ENCODE measurements at places on chromosomes 4 and X. TPM values are rescaled to one million over a fixed set of nuclear protein-coding genes. Genes with fewer than 3 reads are reported as not detected.

The SPARCL1 gene
- 0.51 TPM for polyA plus RNA-seq

GRCh38 chr4:96056346-96056934 is 216.5 kb downstream of the PDHA2 start:
- no peak for DNase-seq

GRCh38 chr4:15714646-15715435 is 12.0 kb downstream of the BST1 start:
- no peak for DNase-seq

The REELD1 gene
- polyA plus RNA-seq, result 0.03 TPM

The CFI gene
- not detected for polyA plus RNA-seq

DNA sequence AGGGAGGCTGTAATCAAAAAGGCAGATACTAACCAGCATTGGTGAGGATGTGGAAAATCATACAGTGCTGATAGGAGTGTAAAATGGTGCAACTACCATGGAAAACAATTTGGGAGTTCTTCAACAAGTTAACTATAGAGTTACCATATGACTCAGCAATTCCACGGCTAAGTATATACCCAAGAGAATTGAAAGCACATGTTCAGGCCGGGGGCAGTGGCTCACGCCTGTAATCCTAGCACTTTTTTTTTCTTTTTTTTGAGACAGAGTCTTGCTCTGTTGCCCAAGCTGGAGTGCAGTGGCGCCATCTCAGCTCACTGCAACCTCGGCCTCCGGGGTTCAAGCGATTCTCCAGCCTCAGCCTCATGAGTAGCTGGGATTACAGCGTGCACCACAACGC is 15.0 kb upstream of the CD99L2 start:
- no peak for DNase-seq

Measured in H1 (cell line).